ENCODE measurements at places on chromosomes 5 and 9. TPM values are rescaled to one million over a fixed set of nuclear protein-coding genes. Genes with fewer than 3 reads are reported as not detected.

GRCh38 chr5:138606378-138607064 is 31.3 kb upstream of the HSPA9 start:
- DNase-seq, result no peak

The SPATA31E1 gene
- total RNA-seq, result not detected

DNA sequence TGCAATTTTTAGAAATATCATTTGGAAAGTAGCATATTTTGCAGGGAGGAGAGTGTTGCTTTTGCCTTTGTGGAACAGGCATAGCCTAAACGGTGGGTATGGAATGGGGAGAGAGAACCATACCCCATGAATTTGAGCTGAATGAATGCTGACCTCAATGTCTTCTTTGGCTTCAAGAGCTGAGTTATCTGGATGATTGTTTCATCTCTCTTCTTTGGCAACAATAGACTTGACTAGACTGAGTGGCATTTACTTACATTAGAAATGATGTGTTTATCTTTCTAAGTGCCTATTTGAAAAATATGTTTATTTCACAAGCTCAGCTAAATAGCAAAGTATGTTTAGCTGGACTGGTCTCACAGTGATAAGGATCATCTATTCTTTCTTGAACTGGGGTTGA is 42.8 kb downstream of the SPEF2 start:
- no peak for DNase-seq

DNA sequence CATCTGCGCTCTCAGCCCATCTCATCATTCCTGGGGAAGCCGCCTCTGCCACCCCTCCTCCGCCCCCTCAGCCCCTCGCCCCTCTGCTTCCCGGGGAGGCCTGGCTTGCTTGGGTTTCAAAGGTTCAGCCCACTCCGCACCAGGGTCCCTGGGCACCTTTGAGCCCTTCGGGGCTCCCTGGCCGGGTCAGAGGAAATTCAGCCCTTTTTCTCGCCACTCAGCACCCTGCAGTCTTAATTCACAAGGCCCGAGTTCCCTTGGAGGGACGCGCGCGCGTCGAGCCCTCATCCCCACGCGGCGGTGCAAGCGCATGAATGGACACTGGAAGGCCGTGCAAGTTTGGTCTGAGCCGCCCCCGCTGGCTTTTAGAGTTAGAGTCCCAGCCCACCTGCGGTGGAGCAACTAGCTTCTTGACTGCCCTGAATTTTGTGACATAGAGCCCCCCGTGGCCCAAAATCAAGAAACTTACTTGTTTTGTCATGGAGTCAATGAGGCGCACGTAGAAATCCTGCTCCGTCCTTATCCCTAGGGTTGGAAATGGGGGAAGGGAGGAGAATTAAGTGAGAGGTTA is 4.5 kb downstream of the EBF1 start:
- DNase-seq, result no peak

DNA sequence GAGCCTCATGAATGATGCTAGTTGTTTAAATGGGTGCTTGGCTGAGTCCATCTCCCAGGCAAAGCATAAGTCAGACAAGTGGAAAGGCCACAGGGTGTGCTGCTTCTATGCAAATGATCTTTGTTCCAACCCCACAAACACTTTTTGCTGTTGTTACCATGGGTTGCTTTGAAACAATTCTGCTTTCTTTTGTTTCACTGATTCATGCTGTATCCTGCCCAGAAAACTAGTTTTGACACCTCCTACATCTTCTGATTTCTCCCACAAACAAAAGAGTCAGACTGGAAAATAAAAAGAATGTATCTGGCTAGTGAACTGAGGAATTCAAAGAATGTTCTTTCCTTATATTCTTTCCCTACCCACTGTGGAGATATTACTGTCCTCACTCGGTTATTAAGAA is 298.6 kb downstream of the DIRAS2 start:
- no peak for DNase-seq

The AQP7 gene
- 0.24 TPM for total RNA-seq

GRCh38 chr5:128764601-128765310 is 200.5 kb upstream of the SLC27A6 start:
- DNase-seq, result no peak

- no peak for DNase-seq
These were observed 101.2 kb downstream of the RAPGEF6 start for GRCh38 chr5:131533836-131534235.

DNA sequence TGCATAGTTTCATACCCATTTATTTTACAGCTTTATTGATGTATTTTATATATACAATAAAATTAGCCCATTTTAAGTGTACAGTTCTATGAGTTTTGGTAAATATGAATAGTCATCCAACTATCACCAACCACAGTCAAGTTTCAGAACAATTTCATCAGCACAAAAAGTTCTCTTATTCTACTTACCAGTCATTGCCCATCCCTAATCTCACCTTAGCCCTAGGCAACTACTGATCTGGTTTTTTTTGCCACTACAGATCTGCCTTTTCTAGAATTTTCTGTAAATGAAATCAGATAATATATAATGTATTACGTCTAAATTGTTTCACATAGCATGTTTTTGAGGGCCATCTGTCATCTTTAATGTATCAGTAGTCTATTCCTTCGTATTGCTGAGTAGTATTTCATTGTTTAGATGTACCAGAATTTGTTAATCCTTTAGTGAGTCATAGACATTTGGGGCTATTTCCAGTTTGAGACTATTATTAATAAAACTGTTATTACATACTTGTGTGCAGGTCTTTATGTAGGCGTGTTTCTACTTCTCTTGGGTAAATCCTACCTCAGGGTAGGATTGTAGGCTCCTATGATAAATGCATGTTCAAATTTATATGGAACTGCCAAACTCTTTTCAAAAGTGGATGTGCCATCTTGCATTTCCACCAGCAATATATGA is 198.5 kb upstream of the ADAMTSL1 start:
- DNase-seq, result no peak

The PTGS1 gene
- 1.9 TPM for total RNA-seq

DNA sequence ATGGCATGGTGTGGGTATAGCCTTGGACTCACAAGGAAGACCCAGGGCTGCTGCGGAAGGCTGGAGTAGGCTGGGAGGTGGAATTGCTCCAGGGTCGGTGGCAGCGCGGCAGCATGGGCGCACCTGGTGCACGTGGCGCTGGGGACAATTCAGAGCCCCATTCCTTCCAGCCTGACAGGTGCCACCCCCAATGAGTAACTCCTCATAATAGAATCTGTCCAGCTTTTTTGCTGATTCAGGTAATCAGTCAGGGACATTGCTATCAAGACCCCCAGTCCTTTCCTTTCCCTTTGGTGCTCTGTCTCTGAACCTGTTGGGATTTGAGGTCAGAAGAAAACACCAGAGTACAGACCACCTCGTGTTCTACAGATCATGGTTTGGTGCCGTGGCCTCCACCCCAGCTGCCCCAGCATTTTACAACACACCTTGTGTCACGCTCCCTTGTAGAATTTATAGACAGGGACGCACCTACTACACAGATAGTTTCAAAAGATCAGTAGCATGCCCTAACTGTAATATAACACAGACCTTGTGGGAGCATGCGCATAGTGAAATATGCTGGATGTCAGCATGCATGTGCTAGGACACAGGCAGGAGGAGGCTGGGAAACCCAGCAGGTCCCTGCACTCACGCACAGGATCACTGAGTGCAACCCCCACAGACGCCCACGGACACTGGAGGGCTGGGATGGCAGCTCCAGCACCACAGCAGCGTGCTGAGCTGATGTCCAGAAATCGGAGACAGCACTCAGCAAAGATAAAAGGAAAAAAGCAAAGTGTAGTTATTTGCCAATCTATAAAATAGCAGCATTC is 47.9 kb upstream of the CTSL start:
- DNase-seq, result no peak

- no peak for DNase-seq
These were observed 9.8 kb downstream of the RACK1 start for GRCh38 chr5:181233801-181234454.

The TRPM6 gene
- total RNA-seq, result 0.47 TPM

GRCh38 chr5:41960481-41960880 is 35.4 kb downstream of the FBXO4 start:
- no peak for DNase-seq

DNA sequence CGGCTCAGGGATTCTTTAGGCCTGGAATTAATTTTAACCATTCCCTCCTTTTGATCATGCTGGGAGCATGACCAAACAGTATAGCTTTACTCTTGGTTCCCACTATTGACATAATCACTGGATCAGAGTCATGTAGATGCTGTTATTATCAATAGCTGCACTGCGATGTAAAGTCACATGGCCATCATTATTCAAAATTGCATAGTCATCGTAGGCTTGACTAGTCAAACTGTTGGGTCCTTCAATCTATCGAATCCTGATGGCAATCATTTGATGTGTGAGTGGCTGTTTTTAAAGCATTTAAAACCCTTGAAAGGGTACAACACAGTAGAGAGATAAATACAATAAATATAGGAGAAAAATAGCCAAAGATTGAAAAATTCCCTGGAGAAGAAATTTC is 1194.1 kb downstream of the EFNA5 start:
- no peak for DNase-seq

The NUTM2F gene
- total RNA-seq, result not detected

- no peak for DNase-seq
These were observed 30.7 kb downstream of the MSX2 start for GRCh38 chr5:174755106-174755505.

DNA sequence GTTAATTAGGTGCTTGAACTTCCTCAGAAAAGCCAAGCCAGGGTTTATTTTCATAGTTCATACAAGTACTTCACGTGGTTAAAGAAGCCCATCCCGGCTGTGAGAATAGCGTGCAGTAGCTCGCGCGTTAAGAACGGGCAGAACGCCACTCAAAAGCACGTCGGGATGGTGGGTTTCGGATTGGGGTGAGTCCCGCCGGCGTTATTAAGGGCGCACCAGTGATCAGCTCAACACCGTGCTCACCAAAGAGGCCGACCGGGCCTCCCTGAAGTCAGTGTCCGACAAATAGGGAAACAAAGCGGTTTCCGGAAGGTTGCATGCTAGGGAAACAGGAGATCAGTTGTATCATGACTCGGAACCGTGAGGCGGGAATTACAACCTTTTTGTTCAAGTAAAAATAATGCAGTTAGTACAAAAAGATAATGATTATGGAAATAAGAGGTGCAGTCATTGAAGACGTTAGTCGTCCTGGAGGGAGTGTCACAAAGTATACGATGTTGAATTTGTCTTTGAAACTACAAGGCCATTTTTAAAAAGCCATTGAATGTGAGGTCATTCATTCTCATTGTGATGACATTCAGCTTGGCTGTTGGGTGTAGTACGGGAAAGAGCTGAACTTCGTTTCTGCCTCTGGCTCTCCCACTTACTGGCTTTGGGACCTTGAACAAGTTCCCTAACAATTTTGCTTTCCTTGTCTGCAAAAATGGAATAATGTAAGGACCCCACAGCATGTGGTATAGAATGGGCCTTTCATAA is 992 bp downstream of the SETD9 start:
- no peak for DNase-seq

DNA sequence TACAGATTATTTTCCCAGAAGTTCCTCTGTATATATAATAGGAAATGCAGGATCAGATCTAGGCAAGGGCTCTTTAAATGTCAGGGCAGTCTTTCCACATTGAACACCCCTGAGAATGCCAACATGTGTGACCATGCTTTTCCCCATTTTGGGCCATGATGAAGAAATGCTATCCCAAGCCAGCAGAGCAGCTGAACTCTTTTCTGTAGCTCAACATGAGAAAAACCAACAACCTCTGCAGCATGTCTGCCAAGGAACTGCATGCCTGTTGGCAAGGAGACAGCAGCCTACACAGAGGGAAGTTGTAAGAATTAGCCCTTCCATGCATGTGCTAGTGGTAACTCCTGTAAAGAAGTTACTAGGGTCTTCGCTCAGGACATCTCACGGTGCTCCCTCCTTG is 9.5 kb upstream of the IFNK start:
- DNase-seq, result no peak

DNA sequence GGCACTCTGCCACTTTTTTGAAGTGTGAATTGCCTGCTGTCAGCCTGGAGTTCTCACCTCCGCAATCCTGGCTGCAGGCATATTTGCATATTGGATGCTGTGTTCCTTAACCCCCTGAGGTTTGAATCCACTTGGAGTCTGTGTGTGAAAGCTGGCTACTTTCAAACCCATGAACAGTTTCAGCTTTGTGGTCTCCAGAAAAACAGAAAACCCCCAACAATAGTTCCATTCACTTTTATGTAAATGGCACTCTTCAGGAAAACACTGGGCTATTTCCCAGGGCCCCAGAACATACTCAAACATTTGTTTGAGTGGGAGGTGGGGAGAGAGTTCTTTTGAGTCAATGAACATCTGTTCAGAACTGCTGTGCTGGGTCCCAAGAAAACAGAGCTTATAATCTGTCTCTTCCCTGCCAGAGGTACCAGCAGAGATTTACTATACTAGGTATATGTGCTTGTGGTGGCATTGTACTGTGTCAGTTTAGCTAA is 5.0 kb downstream of the NUDT2 start:
- DNase-seq, result no peak

- no peak for DNase-seq
These were observed 1.2 kb downstream of the DPYSL3 start for GRCh38 chr5:147508711-147509040.

The PCDHB7 gene
- 0.14 TPM for total RNA-seq

DNA sequence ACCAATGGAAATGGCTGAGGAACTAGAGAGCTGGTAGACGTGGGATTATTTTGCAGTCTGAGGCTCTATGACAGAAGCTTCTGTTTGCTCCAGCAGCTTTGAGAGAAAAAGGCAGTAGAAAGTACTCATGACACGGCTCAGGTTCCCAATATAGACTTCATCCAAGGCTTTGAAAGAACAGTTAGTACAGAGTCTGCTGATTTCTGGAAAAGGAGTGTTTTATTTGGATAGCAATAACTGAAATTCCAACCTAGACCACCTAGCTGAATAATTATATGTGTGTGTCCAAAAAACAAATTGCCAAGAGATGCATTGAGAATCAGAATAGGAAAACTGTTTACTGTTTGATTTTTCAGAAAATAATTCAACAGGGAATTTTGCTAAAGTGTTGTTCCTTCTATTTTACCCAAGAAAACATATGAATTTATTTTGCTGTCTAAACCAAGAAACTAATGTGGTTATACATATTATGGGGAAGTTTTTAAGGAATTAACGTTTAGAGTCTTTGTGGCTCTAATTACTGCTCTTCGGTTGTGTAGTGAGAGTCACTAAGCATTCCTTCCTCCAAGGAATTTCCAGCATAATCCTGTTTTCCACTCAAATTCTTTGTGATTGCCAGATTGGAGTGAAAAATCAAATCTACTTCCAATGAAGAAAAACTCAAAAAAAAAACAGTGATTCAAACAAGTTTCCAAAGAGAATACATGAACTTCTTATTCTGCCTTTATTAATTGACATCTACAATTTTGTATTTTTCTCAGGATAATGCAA is 18.1 kb upstream of the MTX3 start:
- DNase-seq, result no peak

- no peak for DNase-seq
These were observed 70.7 kb upstream of the TRPC7 start for GRCh38 chr5:136435946-136436543.

The PCDHGA3 gene
- total RNA-seq, result 0.19 TPM

The PCDHA1 gene
- total RNA-seq, result not detected

GRCh38 chr5:150653145-150653761 is 7.8 kb upstream of the MYOZ3 start:
- no peak for DNase-seq

The CDH18 gene
- 0.24 TPM for total RNA-seq

DNA sequence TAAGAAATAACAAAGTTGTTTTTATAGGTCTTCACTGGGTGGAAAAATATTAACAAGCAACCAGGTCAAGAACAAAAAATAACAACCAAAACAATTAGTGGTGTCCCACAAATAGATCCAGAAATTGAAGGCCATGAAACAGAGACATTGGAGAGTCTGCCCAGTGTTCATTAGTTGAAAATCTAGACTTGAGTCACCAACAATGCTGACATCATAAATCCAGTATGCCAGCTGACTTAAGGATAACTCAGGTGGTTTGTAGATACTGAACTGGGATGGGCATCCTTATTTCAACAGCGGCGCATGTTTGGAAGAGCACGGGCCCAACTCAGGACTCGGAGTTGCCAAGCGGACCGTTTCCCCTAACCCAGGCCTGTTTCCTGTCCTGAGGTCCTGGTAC is 80.7 kb upstream of the TNFAIP8 start:
- DNase-seq, result no peak

Measured in thymus (tissue), 14 donors.